T follicular helper cell (primary cell): ENCODE measurements at places on chromosomes 5 and 9.

GRCh38 chr5:159343295-159344094, 13.2 kb upstream of the IL12B start:
- DNase-seq = no peak

DNA sequence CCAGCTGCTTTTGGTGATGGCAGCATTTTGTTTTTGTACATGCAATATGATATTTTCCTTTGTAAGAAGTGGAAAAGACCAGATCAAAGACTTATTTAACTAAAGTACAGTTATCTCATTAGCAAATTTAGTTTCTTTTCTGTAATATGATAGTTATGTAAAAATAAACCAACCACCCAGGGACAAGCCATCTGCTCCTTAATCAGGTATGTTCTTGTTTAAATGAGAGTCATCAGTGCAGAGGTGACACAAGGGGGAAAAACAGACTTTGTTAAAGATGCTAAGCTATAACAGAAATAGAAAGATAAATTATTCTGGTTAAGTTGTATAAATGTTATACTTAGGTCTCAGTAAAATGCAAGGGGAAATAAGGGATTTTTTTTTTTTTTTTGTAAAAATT, 805.7 kb upstream of the SEMA6A start:
- no peak for DNase-seq

DNA sequence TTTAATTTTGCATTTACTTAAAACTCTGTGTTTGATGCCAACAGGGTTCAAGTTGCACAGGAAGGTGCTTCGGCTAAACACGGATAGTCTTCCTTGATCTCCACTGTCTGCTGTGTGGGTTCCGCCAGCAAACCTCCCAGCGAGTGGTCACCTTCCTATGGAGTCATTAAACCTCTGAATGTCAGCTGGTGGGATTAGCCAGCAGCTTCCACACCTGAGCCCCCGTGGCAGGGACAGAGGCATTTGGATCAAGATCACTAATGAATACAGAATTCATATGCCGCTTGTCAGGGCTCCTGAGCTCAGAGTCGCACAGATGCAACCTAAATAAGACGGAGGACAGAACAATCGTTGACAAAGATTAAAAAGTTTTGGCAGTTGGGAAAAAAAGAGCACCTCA, 39.5 kb downstream of the PSMB7 start:
- no peak for DNase-seq

DNA sequence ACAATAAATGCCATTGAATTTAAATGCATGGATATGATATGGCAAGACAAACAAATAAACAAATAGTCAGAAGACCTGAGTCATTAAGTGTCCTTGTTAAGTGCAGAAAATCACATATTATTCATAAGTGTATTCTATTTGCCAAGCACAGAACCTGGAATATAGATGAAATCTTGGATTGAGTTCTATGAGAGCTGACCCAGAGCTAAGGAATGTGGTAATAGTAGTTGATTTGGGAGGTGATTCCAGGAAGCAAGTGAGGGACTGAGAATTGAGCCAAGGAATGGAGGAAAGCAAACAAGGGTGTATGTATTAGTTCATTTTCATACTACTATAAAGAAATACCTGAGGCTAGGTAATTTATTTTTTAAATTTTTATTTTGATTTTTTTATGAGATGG, 208.9 kb downstream of the TRIM32 start:
- no peak for DNase-seq

GRCh38 chr9:93701494-93702218, 125.3 kb downstream of the PHF2 start:
- DNase-seq = no peak

DNA sequence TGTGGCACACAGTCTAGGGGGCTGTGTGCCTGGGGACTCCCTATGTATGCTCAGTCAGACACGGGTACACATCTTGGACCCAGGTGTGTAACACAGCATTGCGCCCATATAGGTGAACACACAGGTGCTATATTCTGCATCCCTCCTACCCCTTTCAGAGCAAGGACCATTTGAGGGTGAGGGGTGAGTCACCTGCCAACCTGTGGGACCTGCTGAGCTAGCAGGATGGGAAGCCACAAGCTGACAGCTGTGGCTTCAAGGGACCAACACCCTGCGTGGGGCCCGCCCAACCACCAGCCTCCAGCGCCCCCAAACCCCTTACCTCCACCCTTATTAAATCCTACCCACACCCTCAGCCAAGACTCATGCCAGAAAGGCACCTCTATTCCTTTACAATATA, 14.6 kb upstream of the AQP7 start:
- no peak for DNase-seq

GRCh38 chr9:111144741-111145140, 106.5 kb upstream of the LPAR1 start:
- no peak for DNase-seq

DNA sequence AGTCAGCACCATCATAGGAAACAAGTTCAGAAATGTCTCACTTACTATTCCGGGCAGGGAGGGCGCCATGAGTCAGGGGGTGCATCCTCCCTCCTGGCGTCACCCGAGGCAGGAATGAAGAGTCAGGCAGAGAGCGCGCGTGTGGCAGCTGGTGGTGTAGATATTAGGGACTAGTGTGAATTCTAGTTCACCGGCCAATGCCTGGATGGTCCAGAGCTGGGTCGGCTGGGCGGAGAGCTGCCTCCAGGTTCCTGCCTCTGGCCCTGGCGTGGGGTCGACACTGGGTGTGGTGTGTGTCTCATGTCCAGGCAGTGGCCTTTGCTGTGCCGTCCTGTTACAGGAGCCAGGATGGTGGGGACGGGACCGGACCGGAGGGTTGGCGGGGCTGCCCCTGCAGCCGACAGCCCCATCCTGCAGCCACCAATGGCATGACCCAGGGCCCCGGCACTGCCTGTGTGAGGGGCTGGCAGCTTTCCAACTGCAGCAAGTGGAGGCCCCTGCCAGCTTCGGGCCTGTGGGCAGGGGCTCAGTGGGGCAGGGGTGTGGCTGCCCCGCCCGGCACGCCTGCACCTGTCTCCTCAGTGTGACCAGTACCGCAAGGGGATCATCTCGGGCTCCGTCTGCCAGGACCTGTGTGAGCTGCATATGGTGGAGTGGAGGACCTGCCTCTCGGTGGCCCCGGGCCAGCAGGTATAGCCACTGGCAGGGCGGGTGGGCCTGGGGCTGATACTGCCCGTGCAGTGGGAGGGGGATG, 9.1 kb downstream of the DIPK1B start:
- DNase-seq = no peak

- no peak for DNase-seq
Observed at GRCh38 chr5:55668356-55668755, 43.8 kb downstream of the SLC38A9 start.

GRCh38 chr5:159777049-159777660, 139.1 kb upstream of the ADRA1B start:
- no peak for DNase-seq

GRCh38 chr5:14914623-14915260, 43.2 kb upstream of the ANKH start:
- no peak for DNase-seq

DNA sequence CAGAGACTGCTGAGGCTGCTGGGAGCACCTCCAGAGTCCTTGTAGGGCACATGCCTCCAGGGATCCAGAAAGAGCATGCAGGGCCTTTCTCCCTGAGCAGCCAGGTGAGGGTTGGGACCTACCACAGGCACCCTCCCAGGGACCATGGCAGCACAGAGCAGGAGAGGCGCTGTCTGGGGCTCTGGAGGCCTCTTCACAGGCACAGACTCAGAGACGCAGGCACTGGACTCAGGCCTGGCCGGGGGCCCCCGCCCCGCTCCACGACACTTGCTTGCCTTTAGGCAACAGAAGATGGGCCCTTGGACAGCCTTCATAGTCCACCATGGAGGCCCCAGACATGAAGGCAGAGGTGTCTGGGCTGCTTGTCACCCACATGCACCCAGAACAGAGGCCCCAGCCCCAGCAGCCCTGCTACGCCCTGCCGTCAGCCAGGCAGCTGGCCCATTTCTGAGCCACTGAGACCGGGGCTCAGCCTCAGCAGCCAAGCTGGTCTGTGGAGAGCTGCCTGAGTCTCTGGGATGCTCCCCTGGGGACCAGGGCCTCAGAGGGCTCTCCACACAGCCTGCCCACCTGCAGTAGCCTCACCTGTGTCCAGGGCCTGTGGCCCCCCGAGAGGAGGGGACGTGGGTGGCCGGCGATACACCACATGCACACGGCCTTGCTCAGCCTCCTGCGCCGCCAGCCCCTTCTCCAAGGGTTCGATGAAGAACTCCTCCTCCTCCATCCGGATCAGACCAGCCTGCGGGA, 72.8 kb downstream of the ADAMTS2 start:
- no peak for DNase-seq

GRCh38 chr5:66851306-66851705, 255.1 kb downstream of the MAST4 start:
- no peak for DNase-seq

DNA sequence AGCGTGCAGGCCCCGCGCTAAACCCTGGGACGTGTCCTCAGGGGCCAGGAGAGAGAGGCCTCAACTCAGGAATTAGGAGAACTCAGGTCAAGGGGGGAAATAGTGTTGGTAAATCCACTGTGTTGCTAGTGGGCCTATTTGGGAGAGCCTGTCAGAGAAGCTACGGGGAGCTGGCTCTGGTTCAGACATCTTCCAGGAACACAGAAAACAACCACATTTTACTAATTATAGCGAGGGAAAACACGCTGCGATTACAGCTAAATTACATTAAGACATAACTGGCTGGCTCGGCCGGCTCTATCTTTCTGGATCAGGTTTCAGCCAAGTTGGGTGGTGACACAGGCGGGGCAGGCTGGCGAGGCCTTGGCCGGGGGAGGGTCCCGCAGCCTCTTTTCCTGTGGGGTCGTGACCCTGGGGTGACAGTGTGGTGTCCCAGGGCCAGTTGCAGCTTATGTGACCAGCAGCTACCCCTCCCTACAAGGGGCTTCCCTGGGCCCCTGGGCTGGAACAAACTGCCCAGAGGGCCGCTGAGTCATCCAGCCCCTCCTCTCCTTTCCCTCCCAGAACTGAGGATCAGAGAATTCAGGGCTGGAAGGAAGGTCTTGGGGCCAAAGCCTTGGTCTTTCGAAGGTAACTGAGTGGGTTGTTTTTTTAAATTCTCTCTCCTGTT, 75.1 kb downstream of the FGF18 start:
- DNase-seq = no peak

DNA sequence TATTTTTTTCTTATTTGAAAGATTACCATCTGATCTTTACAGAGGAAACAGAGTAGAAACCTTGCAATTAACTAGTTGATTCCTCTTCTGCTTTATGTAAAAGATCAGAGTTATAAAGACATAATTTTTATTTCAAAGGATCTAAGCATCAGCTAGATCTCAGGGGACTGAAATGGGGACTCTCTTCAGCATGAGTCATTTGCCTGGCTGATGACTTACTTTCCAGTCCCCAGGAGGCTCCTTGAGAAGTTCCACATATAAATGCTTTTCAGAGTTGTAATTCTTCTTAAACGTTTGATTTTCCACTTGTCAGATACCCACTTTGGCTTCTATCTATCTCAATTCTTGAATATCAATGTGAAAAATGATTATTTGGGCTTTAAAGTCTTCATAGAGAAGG, 389.4 kb downstream of the RAB3C start:
- DNase-seq = no peak

- no peak for DNase-seq
Observed at GRCh38 chr5:119343052-119343451, 12.8 kb upstream of the TNFAIP8 start.

DNA sequence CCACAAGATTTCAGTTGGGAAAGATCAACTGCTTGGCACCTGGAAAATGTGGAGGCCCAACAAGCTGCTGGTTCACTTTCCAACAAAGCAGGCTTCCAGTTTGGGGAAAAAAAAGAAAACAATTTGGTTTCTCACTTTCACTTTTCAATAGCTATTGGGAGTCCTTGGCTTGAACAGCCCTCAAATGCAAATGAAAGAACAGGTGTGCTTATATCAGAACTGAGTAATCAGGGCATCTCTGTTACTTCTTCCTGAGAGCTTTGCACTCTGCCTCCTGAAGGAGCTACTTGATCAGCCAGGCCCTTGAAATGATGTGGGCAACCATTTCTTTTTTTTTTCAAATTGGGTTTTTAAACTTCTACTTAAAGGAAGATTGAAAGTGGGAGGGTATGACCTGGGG, 73.5 kb downstream of the MFAP3 start:
- DNase-seq = no peak

- DNase-seq = no peak
Observed at GRCh38 chr5:108386345-108387061, 4.6 kb upstream of the FBXL17 start.

DNA sequence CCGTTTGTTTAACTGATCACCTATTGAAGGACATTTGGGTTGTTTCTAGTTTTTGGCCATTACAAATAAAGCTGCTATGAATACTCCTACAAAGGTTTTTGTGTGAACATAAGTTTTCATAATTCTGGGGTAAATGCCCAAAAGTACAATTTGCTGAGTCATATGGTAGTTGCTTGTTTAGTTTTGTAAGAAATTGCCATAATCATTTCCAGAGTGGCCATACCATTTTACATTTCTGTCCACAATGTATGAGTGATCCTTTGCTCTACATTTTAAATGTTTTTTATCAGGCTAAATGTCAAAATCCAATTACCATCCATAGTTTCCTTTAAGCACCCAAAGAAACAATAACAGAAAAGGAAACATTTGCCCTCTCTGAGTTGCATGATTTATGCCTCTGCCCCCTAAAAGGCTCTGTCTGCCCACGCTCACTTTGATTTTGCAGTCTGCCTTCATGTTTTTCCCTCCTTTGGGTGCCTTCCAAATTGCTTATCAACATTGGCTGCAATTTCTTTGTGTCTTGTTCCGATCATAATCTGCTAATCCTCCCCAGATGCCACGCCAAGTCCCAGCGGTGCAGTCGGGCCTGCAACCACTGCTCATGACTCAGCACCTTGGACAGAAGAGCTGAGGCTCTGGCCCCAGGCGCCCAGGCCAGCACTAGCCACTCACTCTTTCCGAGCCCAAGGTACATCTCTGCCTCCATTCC, 339.2 kb downstream of the PIK3R1 start:
- DNase-seq = no peak

GRCh38 chr5:150630461-150631325, 9.8 kb upstream of the SYNPO start:
- DNase-seq = no peak

DNA sequence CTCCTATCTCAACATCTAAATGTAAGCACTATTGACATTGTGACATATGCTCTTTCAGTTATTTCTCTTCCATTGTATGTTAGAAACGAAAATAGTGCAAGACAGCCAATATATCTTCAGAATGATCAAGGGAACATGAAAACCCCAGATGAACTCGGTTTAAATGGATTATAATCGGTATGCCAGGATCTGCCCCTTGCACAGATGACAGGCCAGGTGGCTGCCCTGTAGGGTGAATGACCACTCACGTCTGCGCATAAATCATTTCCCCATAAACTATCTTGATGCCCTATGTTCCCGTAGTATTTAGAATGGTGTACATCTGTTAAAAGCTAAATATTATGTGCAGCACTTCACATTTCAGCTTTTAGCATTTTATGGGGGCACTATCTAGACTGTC, 69.7 kb upstream of the RANBP3L start:
- DNase-seq = no peak

- no peak for DNase-seq
Observed at GRCh38 chr5:108101821-108102220, 280.1 kb downstream of the FBXL17 start.
